Spinal cord (tissue), 10 donors: ENCODE measurements at places on chromosomes 16 and 17.

DNA sequence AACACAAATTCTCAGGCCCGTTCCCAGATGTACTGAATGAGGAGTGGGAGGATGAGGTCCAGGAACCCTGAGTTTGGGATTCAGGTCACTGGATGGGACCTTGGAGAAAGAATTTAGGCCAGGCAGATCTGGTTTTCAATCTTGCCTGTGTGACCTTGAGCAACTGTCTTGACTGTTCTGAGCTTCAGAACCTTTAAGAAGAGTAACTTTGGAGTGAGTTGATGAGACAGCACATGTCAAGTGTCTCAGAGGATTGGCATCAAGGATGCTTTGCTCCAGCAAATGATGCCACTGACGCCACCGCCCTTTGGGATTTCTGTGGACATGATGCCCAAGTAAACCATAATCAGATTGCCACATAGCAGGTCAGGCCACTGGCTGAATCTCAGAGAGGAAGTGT lies 56.2 kb upstream of the DNAJA2 start:
- H3K4me3 ChIP-seq: no peak overlapping the region
- no peak for DNase-seq
- no peaks in the 10 kb centered on the region for H3K36me3 ChIP-seq
- no peaks in the 10 kb centered on the region for H3K27me3 ChIP-seq
- H3K27ac ChIP-seq: no peak overlapping the region

- no peaks in the 10 kb centered on the region for H3K27me3 ChIP-seq
- H3K27ac ChIP-seq: no peak overlapping the region
- H3K4me1 ChIP-seq: no peaks in the 10 kb centered on the region
- no peak overlapping the region for H3K4me3 ChIP-seq
- no peak for DNase-seq
- no peaks in the 10 kb centered on the region for H3K36me3 ChIP-seq
Observed at GRCh38 chr17:47264166-47264565, 10.5 kb downstream of the ITGB3 start.

DNA sequence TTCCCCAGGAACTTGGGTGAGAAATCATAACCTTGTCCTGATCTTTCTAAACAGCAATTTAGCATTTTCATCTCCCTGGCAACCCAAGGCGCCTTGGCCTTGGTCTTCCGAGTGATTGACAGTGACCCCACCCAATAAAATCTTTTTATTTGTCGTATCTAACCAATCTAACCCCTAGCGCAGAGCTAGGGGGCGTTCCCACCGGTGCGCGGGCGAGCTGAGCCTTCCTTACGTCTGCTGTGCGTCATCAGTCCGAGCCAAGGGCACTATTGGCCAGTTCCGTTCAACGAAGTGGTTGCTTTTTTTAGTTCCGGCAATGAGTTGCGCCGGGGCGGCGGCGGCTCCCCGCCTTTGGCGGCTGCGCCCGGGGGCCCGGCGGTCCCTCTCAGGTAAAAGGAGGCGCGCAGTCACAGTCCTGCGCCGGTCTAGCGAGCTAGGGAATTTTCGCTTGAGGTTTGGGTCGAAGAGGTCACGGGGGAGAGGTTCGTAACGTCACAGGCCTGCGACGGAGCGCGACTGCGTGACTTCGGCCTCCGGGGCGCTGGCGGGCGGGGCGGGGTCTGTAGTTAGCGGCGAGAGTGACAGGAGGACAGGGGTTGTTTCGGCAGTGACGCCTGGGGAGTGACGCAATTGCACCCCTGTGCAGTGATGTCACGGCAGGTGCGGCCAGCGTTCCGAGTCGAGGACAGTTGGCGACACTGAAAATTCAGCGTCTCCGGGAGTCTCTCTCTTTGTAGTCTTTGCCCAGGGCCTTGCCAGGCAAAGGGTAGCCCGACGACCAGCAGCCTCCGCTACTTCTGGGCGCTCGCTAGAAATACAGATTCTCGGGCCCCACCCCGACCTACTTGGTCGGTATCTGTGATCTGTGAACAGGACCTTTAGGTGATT lies at the start of gene COQ7:
COQ7 (plus strand) TSS at position 266 of the 888 bp plus-strand sequence; CDS start at position 317, 51 bp downstream.
- peak; percentile 100 for DNase-seq
- peak within 1 kb of the TSS; percentile 94 for H3K27ac ChIP-seq
- H3K4me3 ChIP-seq: peak within 1 kb of the TSS; percentile 96
- peaks cover 18% of the 10 kb centered on the region for H3K4me1 ChIP-seq
- H3K36me3 ChIP-seq: peaks cover 12% of the 10 kb centered on the region
- no peaks in the 10 kb centered on the region for H3K27me3 ChIP-seq

DNA sequence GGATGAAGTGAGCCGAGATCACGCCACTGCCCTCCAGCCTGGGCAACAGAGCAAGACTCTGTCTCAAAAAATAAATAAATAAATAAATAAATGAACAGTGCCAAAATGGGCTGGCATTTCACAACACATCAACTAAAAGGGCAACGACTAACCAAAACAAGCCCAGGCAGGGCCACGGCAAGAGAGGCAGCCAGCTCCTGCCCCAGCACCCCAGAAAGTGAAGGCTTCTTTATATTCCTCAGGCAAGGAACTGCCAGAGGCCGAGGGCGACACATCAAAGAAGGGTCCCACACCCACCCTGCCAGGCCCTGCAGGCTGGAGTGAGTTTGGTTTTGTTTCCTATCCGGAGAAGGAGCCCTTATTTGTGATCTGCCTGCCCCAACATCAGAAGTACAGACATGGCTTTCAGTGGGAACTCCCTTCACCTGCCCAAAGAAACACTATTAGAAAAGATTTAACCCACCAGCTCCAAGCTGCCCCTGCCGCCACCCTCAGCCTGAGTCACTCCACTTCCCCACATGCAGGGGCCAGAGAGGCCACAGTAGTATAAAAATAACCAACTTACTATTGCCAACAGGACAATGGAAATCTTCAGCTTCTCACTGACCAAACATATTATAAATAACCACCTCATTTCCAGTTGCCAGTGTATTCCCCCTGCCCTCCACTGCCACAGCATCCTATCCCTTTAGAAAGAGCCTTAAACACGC lies 8.0 kb downstream of the FBXO31 start:
- no peak overlapping the region for H3K27ac ChIP-seq
- H3K27me3 ChIP-seq: no peaks in the 10 kb centered on the region
- no peak for DNase-seq

- DNase-seq: no peak
- no peaks in the 10 kb centered on the region for H3K36me3 ChIP-seq
- no peaks in the 10 kb centered on the region for H3K27me3 ChIP-seq
- no peak overlapping the region for H3K27ac ChIP-seq
Observed at GRCh38 chr16:48492133-48492532, 106.9 kb upstream of the SIAH1 start.

DNA sequence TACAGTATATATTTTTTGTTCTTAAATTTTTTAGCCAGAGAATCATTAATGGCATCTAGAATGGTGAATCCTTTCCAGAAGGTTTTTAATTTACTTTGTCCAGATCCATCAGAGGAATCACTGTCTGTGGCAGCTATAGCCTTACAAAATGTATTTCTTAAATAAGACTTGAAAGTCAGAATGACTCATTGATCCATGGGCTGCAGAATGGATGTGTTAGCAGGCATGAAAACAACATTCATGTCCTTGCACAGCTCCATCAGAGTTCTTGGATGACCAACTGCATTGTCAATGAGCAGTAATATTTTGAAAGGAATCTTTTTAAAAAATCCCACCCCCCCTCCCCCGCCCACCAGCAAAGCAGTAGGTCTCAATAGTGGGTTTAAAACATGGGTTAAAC lies 51.4 kb downstream of the CACNG1 start:
- DNase-seq: no peak
- H3K27me3 ChIP-seq: no peaks in the 10 kb centered on the region
- peaks cover 3% of the 10 kb centered on the region for H3K36me3 ChIP-seq
- H3K4me3 ChIP-seq: no peak overlapping the region
- no peak overlapping the region for H3K27ac ChIP-seq
